ENCODE measurements at places on chromosomes 5 and 9.

- DNase-seq: no peak
Observed at GRCh38 chr9:36935768-36936497, 98.1 kb downstream of the PAX5 start.

DNA sequence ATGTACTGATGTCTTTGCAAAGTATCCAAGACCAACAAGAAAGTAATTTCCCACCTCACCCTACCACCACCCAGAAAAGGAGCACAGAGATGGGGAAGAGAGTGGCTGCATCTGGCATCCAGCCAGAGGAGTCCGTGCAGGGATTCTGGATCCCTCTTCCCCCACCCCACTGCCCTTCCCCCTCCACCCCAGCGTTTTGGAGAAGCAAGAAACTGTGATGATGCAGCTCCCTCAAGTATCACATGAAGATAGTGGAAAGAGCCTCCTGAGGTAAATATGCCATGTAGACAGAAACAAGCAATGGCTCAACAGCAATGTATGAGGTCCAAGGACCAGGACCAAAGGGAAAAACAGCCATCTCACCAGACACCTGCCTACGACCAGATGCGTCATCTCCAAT lies 153.8 kb downstream of the DEPDC1B start:
- no peak for DNase-seq

DNA sequence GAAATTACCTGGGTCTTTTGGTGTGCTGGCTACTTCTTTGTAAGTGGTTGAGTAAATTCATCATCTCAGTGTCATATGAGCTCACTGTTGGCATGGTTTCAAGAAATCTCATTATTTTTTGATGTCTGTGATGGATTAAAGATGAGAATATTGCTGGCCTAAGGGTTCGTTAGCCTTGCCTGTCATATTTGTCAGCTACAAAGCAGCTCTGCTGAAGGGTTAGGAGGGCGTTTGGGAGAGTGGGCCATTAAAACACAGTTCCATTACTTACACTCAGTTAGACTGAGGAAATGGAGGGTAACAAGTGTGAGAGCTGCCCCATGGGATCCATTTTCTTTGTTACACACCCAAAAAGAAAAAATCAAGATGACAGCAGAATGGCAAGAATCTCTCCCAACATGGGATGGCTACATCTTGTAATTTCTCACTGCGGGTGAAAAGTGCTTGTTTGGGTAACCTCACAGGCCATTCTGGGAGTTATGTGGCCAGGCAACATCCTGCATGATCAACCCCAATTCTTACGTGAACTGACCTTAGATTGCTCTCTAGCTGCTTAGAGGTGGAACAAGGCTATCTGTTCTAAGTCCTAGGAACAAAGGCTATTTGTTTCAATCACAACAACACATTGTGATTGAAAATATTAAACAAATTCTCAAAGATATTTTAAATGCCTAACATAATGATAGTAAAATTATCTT lies 609.5 kb upstream of the RGMB start:
- no peak for DNase-seq

- no peak for DNase-seq
Observed at GRCh38 chr5:76606701-76607100, 16.5 kb downstream of the F2RL2 start.

- no peak for DNase-seq
Observed at GRCh38 chr9:6818292-6818922, 60.6 kb downstream of the KDM4C start.

- no peak for DNase-seq
Observed at GRCh38 chr5:14708551-14708950, 44.0 kb downstream of the OTULIN start.

DNA sequence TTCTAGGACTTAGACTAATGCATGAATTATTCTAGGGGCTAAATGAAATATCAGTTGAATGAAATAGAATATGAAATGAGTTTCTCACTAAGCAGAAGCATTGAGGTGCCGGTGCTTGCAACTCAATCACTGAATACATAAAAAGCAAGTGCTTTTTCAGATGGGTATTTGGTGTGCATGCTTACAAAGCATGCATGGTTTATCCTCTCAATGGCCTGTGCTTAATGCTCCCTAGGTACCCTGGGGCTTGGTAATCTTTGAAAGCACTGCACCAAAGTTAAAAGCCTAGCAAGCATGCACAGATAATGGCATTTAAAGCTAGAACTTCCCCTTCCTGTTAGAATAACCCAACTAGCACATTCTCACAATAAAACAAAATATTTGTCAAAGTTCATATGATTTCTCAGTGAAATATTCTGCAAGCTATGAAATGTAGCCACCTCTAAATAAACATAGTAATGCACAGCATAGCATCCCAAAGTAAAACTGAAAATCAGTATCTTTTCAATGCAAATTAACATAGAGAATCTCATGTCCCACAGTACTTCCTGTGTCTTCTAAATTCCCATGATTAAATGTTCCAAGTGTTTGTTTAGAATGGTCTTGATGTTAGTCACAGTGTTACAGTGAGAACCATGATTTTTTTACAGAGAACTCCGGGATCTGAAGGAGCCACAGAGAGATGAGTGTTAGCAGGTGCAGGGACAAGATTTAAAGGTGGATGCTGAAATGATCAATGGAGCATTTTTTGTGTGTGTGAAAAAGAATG lies 143.4 kb upstream of the CDH6 start:
- DNase-seq: no peak

DNA sequence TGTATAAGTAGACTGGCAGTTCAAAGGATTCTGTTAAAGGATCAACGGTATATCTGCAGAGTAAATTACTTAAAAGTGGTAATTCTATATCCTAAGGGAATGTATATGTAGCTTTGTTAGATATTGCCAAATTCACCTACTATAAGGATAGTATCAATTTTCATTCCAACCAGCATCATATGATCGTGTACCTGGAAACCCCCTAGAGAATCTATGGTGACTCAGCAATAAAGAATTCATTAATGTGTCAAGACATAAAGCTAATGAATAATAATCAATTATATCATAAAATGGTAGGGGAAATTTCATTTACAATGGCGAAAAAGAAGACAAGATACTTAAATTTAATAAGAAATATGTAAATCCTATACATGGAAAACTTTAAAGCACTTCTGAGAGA lies 234.1 kb upstream of the ACTBL2 start:
- DNase-seq: no peak

- no peak for DNase-seq
Observed at GRCh38 chr9:99606296-99606695, 215.4 kb upstream of the NR4A3 start.

DNA sequence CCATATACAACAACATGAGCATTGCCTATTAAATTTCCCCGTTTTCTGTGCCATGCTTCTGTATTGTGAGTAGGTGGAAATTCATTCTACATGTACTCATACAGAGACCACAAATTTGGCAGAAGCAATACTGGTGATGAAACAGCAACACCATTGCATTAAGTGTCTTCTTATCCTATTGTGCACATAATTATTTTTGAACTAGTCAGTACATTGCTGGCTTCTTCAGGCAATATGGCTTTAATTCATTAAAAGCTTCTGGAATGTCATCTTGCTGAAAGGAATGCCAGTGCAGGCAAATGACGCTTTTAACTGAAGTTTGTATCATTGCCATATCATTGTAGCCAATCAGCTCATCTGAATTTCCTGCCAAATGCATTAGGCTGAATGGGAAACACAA lies 82.6 kb downstream of the KIAA1958 start:
- DNase-seq: no peak

Data from SJCRH30 (cell line).